ENCODE measurements at places on chromosomes 1 and 21.

GRCh38 chr1:7810395-7810794 lies 26.3 kb downstream of the PER3 start:
- no peak for DNase-seq

DNA sequence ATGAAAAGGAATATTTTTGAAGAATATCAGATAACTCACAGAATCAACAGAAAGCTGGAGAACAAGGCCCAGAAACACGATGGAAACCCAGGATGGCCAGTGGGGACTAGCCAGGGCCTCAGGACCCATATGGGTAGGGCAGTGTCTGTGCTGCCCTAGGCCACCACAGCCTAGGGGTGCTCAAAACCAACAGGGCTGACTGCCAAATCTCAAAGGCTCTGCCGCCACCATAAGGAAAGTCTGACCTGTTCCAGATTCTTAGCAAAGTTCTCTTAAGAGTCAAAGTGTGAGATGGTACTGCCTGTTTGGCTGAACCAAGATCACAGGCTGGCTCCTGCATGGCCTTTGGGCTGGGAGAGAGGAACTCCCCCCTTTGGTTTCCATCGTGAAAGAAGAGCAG lies 164.7 kb upstream of the CTTNBP2NL start:
- no peak for DNase-seq

DNA sequence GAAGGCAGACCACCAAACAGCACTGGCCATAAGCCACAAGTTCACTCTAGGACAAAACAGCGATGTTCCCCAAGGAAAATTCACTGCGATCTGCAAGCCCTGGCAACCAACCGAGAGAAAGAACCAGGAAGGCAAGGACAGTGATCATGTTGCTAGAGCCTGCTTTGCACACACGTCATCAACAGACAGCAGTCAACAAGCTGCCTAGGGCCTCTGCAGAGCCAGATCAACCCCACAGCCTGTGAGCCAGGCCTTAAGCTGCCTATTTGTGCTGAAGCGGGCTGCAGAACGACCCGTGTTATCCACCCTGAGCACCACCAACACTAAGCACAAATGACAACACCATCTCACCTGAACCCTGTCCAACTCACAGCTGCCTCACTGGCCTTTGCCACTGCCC lies 6.2 kb upstream of the YRDC start:
- no peak for DNase-seq

- DNase-seq = no peak
Measured at GRCh38 chr1:221078260-221078965, 199.2 kb downstream of the HLX start.

DNA sequence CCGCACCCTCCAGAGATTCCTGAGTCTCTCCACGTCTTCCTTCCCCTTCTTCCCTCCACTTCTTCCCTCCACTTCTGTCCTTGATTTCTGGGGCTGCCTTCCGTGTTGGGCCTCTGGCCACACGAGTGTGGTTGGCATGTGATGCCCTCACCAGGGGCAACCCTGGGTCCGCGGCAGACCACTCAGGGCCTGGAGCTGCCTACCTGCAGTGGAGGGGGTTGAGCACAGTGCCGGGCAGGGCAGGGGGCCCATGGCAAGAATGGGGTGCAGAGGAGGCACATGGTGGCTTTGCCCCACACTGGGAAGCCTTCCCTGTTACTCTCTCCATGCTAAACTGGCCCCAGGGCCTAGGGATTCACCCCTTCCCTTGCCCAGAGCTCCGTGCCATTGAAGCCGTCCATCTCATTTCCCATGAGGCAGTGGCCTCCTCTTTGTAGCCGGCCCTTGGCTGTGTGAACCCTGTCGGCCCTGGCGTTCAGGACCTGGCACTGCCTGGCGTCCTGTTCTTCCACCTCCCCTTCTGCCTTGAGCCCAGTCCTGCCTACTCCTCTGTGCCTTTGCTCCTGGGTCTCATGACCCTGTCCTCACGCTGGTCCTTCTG lies 13.4 kb downstream of the RRP1 start:
- DNase-seq = no peak

All from T-helper 9 cell (primary cell).